NCI-H2029 treated with DMSO at 0.1 percent for 48 hours (cell line): ENCODE measurements at places on chromosomes 2 and 18.

DNA sequence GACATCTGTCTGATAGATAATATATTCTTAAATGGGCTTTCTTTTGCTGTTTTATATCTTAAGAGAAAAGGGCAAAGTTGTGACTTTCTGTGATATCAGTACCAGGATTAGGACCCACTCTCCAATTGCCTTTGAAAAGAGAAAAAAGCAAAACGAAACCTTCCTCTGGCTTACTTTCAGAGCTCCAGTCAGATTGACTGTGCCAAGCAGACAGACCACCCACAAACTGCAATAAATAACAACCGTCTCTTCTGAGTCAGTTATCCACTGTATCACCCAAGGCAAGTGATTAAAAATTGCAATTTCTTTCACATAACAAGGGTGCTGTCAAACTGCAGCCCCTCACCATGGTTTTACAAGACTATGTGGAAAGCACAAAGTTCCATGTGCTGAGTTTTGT is 230.5 kb upstream of the SETBP1 start:
- no peak for DNase-seq

DNA sequence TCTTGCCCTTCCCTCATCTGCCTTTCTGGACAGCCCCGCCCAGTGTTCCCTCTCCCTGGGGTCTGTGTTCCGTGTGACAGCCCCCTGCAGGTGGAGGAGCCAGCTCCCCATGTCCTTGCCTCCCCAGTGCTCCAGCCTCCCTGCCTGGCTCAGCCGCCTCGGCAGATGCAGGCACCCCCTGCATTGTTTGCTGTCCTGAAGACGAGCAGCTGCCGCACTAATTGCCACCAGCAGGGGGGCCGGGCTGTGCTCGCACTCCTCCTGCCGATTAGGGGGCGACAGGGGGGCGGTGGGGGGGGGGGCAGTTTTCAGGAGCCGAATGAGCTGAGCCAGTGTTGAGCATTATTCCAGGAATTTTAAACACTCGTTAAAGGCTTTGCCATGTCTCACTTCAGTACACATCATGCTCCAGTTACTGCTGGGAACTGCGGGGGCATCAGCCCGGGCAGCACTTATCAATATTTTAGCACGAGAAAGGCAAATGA is 23.3 kb downstream of the SIX3 start:
- DNase-seq, result no peak

GRCh38 chr2:98771721-98772524 is 41.0 kb upstream of the MGAT4A start:
- DNase-seq, result no peak

- no peak for DNase-seq
Measured at GRCh38 chr2:193891023-193891422, 1696.3 kb upstream of the TMEFF2 start.

- DNase-seq, result no peak
Measured at GRCh38 chr2:219908538-219908937, 281.1 kb downstream of the SLC4A3 start.

GRCh38 chr2:213232649-213233437 is 51.4 kb upstream of the SPAG16 start:
- no peak for DNase-seq

DNA sequence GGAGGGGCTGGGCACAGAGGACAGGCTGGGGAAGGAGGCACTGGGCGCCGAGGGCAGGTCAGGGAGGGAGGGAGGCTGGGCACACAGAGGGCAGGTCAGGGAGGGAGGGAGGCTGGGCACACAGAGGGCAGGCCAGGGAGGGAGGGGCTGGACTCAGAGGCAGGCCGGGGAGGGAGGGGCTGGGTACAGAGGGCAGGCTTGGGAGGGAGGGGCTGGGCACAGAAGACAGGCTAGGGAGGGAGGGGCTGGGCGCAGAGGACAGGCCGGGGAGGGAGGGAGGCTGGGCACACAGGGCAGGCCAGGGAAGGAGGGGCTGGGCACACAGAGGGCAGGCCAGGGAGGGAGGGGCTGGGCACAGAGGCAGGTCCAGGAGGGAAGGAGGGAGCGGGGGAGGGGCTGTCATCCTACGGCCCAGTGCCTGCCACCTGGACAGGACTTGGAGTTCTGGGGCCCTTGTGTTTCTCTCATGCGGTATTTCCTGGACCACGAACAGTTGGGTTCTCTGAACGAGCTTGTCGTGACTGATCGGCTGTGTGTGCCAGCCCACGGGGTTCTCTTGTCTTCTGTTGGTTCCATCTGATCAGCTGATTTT is 46.7 kb upstream of the KCNG2 start:
- DNase-seq, result no peak
